Fibroblast of gingiva (primary cell): ENCODE measurements at places on chromosomes 7 and 10.
A peak's percentile ranks its signal among the peaks of the same experiment; 100 is the strongest.

GRCh38 chr10:100623521-100624230 lies 87.9 kb downstream of the HIF1AN start:
- DNase-seq: no peak

DNA sequence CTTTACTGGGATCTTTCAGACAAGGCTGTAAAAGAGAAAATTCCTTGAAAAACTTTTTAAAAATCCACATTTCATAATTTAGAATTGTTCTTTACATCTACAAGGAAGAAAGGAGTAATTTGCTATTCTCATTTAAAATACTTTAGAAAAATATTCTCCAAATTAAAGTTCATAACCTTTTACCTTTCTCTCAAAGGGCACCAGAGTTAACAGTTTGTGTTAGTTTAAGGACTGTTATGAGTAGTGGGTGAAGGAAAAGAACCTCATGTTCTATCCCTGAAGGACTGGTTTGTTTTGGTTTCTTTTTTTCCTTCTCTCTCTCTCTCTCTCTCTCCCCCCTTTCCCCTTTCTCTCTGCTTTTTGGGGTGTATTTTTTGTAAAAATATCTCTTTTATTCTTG lies 4.1 kb downstream of the AGMO start:
- no peak for DNase-seq

GRCh38 chr10:7003831-7004395 lies 406.9 kb downstream of the SFMBT2 start:
- no peak for DNase-seq

DNA sequence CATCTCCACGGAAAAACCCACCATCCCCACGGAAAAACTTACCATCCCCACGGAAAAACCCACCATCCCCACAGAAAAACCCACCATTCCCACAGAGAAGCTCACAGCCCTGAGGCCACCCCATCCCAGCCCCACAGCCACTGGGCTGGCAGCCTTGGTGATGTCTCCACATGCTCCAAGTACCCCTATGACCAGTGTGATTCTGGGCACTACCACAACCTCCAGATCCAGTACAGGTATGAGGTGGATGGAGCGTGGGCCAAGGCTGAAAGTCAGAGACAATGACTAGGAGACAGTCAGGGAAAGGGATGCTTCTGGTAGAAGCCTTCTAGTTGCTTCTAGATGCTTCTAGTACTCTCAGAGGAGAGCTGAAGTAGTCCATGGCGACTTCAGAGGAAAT lies 19.6 kb downstream of the ZAN start:
- DNase-seq: no peak

DNA sequence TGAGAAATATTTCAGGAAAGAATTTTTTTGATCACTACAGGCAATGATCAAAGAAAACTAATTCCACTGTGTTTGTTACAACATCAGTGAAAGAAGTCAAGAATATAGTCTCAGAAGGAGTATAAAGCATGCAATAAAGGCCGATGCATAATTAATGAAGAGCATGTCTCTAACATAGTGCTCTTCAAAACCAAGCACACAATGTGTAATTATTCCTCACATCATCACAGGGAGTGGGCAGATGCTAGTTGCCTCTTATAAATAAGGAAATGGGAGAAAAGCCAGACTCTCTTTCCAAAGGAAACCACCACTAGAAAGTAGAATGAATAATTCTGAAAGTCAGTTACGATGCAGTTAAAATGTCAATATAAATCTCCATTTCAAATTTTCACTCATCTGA lies 220.1 kb downstream of the TEX36 start:
- DNase-seq: no peak

DNA sequence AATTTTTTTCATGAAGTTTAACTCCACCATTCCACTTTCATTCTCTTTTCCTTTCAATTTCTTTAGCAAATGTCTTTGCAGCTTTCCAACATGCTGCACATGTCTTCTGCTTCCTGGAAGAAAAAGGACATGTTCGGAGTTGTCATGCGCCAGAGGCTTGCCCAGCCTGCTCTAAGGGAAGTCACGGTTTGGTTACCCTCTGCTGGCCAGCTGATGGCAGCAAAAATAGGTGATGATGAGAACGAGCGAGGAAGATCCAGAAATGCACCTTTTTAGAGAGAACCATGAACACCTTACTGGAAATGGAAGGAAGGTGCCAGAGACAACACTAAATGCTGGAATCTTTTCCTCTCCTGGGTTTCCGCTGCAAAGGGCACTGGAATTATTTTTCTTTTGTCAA lies 4.9 kb upstream of the ZSCAN21 start:
- no peak for DNase-seq

DNA sequence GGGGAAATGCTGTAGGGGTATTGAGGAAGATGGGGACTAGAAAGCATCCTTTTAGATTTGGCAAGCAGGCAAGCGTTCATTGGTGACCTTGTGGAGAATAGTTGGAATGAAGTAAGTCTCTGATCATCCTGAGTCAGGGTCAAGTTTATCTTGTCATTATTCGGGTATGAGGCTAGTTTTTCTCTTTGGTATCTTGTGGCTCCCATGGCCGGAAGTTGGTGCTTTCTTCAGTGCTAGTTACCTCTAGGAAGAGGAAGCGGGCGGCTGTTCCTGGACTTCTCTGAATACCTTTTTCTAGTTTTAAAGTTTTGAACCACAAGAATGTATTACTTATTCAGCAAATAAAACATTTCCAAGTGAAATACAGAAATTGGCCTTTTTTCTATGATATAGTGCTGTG lies 9.2 kb downstream of the CREM start:
- DNase-seq: no peak

GRCh38 chr7:54967377-54967776 lies 51.4 kb upstream of the EGFR start:
- DNase-seq: peak; percentile 16

GRCh38 chr7:99557940-99558305 lies 519 bp upstream of the ZNF655 start:
- DNase-seq: no peak

DNA sequence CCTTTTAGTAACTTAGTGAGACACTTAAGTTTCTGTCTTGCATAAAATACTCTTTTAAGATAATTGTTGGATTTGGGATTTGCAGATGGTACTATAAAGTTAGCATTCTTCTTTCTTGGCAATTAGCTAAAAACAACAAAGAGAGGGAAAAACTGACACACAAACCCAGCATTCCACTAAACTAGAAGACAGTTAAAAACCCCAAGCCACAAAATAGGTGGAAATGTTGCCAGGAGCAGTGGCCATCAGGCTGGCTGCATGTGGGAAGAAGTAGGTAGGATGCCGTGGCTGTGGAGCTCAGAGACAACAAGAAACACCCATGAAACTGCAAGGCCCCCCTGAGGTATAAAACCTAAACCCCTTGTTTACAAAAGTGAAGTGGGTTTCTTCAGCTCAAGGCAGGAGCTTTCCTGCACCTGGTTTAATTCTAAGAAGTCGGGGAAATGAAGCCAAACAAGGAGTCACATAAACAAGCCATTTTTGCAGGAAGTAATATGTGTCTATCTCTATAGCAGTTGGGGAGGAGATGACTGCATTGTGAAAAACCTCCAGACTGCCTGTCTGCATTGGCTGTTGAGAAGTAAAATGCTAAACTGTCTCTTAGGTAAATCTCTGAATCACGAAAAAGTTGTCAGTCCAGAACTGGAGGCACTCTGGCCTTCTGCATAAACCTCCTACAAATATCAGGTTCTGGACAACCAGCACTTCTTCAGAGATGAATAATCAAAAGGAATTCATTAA lies 9.5 kb downstream of the RAB18 start:
- DNase-seq: peak; percentile 75

- DNase-seq: peak; percentile 14
Observed at GRCh38 chr7:36278620-36279172, 111.0 kb upstream of the ANLN start.

GRCh38 chr10:46264336-46264735 lies 22.5 kb upstream of the ANTXRL start:
- DNase-seq: no peak

GRCh38 chr7:113267885-113268284 lies 149.5 kb upstream of the SMIM30 start:
- peak; percentile 27 for DNase-seq

DNA sequence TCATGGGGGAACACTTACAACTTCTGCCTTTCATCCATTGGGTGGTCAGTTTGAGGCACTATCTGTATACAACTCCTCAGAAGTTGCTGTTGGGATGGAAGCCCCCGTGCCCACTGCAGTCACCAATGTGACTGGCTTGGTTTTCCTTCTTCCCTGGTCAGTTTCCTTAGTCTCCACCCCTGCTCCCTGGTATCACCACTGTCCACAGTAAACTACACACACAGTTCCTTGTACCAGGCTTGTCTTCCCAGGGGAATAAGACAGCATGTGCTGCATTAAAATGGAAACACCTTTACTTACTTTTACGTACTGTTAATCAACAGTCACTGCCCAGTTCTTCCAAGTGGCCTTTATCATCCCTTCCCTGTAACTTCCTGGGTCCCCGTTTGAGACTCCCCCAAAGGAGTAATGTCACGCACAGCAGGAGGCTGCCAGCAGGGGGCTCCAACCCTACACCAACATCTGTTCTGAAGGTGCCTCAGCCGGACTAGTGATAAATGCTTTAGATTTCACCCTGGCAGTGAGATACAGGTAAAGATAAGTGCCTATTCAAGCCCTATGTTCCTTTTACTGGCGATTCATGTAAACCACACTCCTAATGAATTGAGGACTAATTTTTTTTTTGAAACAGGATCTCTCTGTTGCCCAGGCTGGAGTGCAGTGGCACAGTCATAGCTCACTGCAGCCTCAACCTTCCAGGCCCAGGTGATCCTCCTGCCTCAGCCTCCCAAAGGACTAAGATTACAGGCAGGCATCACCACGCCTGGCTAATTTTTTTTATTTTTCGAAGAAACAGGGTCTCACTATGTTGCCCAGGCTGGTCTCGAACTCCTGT lies 45.3 kb upstream of the PIK3AP1 start:
- peak; percentile 35 for DNase-seq

DNA sequence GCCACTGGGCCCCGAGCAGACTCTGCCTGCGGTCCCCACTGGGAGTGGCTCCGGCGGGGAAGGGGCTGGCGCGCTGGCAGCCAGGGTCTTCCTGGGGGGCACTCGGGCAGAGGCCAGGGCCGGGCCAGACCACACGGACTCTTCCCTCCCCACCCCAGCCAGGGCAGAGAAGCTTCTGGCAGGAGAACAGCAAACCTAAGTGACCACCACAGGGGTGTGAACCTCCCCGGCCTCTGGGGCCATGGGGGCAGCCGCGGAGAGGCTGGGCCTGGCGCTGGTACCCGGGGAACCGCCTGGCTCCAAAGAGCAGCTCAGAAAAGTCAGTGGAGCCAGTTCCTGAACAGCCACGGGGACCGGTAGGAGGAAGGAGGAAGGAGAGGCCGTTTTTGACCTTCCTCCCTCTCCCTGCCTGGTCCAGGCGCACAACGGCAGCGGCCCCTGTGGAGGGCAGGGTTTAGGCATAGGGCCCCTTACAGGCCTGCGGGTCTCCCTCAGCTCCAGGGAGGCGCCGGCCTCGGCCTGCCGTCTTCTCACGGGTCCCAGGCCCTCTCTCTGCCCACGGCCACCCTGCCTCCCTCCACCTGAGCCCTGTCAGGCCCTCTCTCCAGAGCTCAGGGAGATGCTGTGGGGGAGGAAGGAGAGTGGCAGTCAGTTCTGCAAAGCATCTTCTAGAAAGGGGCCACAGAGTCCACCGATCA lies 51.8 kb downstream of the TMEM209 start:
- no peak for DNase-seq

- no peak for DNase-seq
Observed at GRCh38 chr10:59997827-59998525, 91.6 kb upstream of the CCDC6 start.
